Hindlimb muscle (tissue), 1 donor: ENCODE measurements at places on chromosomes 1 and 21.

DNA sequence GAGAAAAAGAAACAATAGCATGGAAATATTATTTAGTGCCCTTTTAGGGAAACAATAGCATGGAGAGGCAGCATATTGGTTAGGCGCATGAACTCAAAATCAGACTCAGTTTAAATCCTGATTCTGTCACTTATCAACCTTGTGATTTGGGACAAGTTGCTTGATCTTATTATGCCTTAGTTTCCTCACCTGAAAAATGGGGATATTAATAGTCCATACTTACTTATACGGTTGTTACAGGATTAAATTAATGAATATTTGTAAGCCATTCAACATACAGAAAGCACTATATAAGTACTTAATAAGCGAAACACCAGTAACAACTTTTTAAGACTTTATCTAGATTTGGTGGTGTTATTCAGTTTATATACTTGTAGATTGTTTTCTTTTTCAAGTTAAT is 1.2 kb downstream of the TSEN15 start:
- no peak for DNase-seq

DNA sequence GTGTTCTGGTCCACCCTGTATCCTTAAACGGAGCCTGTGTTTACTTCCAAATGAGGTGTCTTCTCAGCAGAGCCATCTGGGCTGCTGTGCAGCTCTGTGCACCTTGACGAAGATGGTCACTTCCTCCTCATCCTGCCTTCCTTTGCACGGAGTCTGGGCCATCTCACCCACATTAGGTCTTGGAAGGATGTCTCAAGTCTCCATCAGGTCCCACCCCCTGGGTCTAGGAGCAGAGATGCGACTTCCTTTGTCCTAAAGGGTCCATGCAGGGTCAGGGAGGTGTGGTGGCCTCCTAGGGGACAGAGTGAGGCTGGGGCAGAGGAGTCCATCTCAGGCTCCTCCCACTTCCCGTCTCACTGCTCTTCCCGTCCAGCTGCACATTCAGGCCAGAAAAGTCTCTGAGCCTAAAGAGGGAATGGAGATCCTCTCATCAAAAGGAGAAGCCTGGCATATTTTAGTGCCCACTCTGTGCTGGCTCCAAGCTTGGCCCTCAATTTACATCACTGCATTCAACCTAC is 209.2 kb downstream of the MATN1 start:
- no peak for DNase-seq

- DNase-seq = no peak
These were observed 532.5 kb upstream of the ADGRL4 start for GRCh38 chr1:79539001-79539400.

DNA sequence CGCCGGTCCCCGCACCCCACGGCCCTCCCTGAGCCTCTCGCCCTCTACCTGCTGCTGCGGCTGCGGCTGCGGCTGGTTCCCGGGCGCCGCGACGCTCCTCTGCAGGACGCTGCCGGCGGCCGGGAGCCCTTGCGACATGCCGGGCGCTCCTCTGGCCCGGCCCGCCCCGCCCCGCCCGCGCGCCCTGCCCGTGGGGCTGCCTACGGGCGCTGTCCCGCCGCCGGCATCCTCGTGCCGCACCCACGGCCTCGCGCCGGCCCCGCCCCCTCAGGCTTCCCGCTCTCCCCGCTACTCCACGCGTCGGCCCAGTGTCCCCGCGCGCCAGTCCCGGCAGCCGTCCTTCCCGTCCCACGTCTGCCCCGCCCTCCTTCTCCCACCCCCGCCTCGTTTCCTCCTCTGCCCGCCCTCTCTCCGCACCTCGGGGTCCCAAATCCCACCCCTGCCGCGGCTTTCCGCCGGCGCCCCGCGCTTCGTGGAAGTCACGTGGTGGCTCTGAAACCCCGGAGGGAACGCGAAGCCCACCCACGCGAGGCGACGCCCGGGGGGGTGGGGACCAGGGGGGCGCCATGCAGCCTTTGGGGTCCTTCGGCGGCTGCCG is at the start of gene BATF3:
BATF3 (minus strand) TSS at position 216 of the 598 bp plus-strand sequence; CDS start at position 138, 78 bp downstream.
- DNase-seq = peak; percentile 48

- peak; percentile 11 for DNase-seq
These were observed 378.9 kb downstream of the KCNH1 start for GRCh38 chr1:210754878-210755665.

GRCh38 chr1:39500862-39501389 is 9.5 kb downstream of the BMP8A start:
- DNase-seq = no peak

- DNase-seq = no peak
These were observed 14.3 kb upstream of the PRKAA2 start for GRCh38 chr1:56630786-56631185.

DNA sequence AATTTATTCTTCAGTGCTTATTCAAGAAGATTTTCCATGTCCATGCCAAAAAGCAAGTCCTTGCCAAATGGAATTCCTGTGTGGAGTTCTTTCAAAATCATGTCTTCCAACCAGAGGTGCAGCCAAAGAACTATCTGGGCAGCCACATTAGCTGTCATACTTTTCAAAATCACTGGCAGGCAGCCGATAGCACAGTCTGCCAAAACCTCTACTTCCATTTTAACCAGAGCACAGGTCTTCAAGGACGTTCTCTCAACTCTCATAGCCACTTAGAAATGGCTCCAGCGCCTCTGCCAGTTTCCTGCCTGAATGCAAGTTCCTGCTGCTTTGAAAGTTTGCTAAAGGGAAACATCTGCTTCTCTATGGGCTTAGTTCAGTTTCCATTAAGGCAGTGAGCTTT is 975.7 kb upstream of the ADGRL4 start:
- peak; percentile 86 for DNase-seq

GRCh38 chr21:42496839-42497202 is 797 bp upstream of the RSPH1 start:
- no peak for DNase-seq

DNA sequence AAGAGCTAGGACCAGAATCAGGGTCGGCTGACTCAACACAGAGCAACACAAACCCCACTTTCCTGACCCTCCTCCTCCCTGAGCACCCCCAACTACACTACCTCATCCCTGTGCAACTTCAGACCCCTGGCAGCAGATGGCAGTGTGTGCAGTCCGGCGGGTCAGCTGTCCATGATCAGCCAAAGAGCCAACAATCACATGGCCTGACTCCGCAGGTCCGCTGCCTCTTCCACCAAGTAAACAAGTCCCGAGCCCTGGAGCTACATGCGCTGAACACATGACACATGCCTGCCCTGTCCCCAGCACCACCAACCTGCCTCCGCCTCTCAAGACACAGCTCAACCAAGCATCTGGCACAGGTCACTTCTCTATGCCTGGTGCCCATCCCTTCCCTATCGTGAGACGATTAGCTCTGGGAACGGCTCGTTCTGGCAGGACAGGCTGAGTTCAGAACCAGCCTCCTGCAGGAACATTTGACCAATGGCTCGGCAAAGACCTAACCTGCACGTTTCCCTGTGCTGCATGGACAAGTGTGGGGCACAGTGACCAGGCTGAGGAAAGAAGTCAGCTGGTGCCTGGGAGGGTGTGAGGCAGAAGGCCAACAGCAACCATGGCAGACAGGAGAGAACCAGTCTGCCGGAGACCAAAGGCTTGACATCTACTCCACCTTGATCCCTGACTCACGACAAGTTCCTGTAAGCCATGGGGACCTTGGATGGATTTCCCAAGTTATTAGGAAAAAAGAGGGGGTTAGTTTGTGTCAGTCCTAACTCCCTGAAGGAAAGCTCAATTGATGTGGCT is 60.3 kb downstream of the CD46 start:
- DNase-seq = no peak

- DNase-seq = no peak
These were observed 50.2 kb upstream of the LRP8 start for GRCh38 chr1:53378061-53378460.

GRCh38 chr1:10586125-10586524 is 111.4 kb downstream of the PEX14 start:
- DNase-seq = no peak

- no peak for DNase-seq
These were observed 68.7 kb upstream of the ROR1 start for GRCh38 chr1:63705078-63705477.

DNA sequence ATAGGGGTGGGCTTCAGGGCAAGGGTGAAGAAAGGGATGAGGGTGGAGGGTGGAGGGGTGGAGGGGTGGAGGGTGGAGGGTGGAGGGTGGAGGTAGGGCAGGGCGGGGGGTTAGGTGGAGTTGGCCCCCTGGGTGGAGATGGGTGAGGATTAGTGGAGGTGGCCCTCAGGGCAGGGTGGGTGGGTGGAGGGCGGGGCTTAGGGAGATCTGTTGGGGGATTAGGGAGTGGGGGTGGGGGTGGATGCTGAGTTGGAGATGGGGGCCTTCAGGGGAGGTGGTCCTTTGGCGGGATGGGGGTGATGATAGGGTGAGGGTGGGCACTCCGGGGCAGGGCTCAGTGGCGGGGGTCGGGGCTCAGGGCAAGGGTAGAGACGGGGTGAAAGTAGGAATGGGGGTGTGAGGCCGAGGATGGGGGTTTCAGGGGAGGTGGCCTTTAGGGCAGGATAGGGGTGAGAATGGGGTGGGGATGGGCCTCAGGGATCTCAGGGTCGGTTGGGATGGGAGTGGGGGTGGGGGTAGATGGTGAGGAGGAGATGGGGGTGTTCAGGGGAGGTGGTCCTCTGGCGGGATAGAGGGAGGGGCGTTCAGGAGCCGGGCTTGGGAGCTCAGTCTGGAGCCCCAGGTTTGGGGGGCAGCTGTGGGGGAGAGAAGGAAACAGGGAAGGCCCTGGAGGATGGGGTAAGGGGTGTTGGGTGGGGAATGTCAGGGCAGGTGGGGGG is 800 bp upstream of the DNMT3L start:
- no peak for DNase-seq
